ENCODE measurements at places on chromosomes 7 and 10.

- H3K4me3 ChIP-seq, result no peak overlapping the region
- no peak for DNase-seq
- no peaks in the 10 kb centered on the region for H3K27me3 ChIP-seq
- H3K4me1 ChIP-seq, result no peaks in the 10 kb centered on the region
Observed at GRCh38 chr10:33749067-33749735, 414.7 kb upstream of the NRP1 start.

DNA sequence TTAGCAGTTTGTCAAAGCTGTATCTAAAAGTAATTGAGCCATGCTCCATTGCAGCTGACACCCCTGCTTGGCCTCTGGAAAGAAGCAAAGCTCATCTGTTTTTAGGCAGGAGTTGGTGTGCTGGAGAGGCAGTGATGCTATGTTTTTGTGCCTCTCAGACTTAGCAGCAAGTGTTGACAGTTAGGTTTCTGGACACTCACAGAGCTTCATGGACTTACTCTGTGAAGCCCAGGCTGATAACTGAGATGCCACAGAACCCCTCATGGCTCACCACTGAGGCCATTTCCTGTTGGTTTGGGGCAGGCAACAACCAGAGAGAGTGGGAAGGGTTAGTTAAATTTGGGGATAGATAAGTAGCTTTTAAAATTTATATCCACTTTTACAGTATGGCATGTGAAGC is 59.8 kb downstream of the BTAF1 start:
- H3K36me3 ChIP-seq, result peaks cover 27% of the 10 kb centered on the region
- DNase-seq, result no peak
- no peak overlapping the region for H3K27ac ChIP-seq
- H3K4me1 ChIP-seq, result no peaks in the 10 kb centered on the region
- no peaks in the 10 kb centered on the region for H3K27me3 ChIP-seq

- H3K4me1 ChIP-seq, result no peaks in the 10 kb centered on the region
- no peak for DNase-seq
- H3K4me3 ChIP-seq, result no peak overlapping the region
- no peaks in the 10 kb centered on the region for H3K36me3 ChIP-seq
- H3K27me3 ChIP-seq, result no peaks in the 10 kb centered on the region
Observed at GRCh38 chr7:79741684-79742083, 288.2 kb upstream of the MAGI2 start.

GRCh38 chr7:99139036-99139435 is 4.9 kb downstream of the SMURF1 start:
- peaks cover 6% of the 10 kb centered on the region for H3K36me3 ChIP-seq
- no peak for DNase-seq
- peaks cover 84% of the 10 kb centered on the region for H3K4me1 ChIP-seq
- H3K27me3 ChIP-seq, result no peaks in the 10 kb centered on the region

GRCh38 chr7:131329176-131329570 is 1.5 kb downstream of the MKLN1 start:
- H3K36me3 ChIP-seq, result peaks cover 25% of the 10 kb centered on the region
- H3K27me3 ChIP-seq, result no peaks in the 10 kb centered on the region
- no peak for DNase-seq
- H3K27ac ChIP-seq, result peak overlapping the region; percentile 79
- H3K4me3 ChIP-seq, result peak overlapping the region; percentile 88

- DNase-seq, result no peak
- no peak overlapping the region for H3K27ac ChIP-seq
- no peaks in the 10 kb centered on the region for H3K27me3 ChIP-seq
Observed at GRCh38 chr7:569071-569855, 49.6 kb upstream of the PDGFA start.

DNA sequence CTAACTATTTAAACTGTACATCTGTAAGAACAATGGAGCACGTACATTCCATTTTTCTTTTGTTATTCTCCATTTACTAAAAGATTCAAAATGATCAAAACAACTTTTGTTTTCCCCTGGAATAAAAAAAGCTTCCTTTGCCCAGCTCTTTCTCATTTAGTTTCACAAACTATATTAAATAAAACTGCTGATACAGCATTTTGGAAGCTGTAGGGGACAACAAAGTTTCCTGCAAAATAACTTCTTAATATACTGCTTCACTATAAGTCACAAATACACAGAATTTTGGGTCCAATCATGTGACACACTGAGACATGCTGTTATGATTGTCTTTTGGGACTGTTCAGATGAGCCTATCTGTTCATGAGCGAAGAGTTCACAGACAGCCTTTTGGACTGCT is 222.4 kb downstream of the ADAM12 start:
- H3K27ac ChIP-seq, result no peak overlapping the region
- no peak overlapping the region for H3K4me3 ChIP-seq
- H3K36me3 ChIP-seq, result no peaks in the 10 kb centered on the region
- H3K27me3 ChIP-seq, result no peaks in the 10 kb centered on the region

GRCh38 chr10:11631890-11632587 is 20.6 kb upstream of the USP6NL start:
- no peaks in the 10 kb centered on the region for H3K36me3 ChIP-seq
- DNase-seq, result no peak
- peak overlapping the region; percentile 42 for H3K4me3 ChIP-seq
- H3K27me3 ChIP-seq, result no peaks in the 10 kb centered on the region
- no peak overlapping the region for H3K27ac ChIP-seq
- peaks cover 20% of the 10 kb centered on the region for H3K4me1 ChIP-seq

DNA sequence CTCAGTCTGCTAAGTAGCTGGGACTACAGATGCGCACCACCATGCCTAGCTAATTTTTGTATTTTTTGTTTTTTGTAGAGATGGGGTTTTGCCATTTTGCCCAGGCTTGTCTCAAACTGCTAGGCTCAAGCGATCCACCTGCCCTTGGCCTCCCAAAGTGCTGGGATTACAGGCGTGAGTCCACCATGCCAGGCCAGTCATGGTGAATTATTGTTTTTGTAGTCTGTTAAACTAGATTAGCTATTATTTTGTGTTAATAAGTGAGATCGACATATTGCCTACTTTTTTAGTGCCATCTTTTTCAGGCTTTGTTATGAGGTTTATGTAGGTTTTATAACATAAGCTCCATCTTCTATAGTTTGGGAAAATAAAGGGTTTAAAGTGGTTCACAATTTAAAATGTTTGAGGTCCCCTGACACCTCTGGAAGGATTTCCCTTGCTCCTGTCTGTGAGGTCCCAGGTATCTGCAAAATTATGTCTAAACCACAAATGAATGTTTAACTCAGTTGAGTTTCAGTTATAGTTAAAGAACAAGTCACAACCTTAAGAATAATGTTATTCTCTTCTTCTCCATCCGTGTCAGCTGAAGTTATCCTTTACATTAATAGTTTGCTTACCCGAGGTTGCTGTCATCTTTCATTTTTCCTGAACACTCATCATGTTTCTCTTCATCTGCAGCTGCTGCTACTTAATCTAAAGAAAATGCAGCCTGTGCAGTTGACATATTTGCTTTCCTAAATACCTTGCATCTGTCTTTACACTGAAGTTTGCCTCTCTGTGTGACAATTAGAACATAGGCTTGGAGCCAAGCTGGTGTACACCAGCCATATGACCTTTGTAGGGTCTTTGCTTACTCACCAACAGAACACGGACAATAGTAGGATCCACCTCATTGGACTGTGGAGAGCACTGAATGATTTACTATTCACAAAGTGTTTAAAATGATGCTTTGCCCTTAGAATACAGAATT is 8.9 kb upstream of the VSTM4 start:
- no peaks in the 10 kb centered on the region for H3K36me3 ChIP-seq
- DNase-seq, result no peak
- H3K4me3 ChIP-seq, result no peak overlapping the region
- no peak overlapping the region for H3K27ac ChIP-seq

- no peak overlapping the region for H3K4me3 ChIP-seq
- H3K4me1 ChIP-seq, result no peaks in the 10 kb centered on the region
- H3K27me3 ChIP-seq, result no peaks in the 10 kb centered on the region
- H3K36me3 ChIP-seq, result no peaks in the 10 kb centered on the region
- no peak for DNase-seq
Observed at GRCh38 chr10:17025444-17026295, 103.9 kb downstream of the CUBN start.

DNA sequence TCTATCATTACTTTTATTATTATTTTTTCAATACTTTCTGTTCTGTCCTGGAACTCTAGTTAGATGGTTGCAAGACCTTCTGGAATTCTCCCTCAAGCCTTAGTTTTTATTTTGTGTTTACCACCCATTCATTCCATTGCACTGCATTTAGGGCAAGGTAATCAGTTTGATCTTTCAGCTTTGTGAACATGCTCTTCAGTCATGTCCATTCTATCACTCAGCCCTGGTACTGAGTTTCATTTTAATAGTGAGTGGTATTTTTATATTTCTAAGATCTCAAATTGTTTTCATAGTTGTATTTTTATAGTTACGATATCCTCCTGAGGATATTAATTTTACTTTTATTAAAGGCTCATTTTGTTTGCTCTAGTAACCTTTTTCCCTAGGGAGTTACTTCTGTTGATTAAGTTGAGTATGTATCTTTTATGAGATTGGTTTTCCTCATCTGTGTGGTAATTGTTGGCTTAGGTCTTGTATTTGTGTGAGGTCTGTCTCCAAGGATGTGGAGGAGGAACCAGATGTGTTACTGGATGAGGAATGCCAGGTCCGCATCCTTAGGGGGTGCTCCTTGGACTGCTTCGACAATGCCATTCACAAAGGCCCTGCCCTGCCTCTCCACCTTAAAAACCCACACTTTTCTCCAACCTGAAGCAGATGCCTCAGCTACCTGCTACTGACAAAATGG is 46.7 kb upstream of the RAB18 start:
- H3K4me3 ChIP-seq, result no peak overlapping the region
- no peaks in the 10 kb centered on the region for H3K27me3 ChIP-seq
- DNase-seq, result no peak
- no peaks in the 10 kb centered on the region for H3K36me3 ChIP-seq

GRCh38 chr7:124027236-124027635 is 5.6 kb downstream of the TMEM229A start:
- H3K4me1 ChIP-seq, result no peaks in the 10 kb centered on the region
- no peak overlapping the region for H3K4me3 ChIP-seq
- H3K36me3 ChIP-seq, result no peaks in the 10 kb centered on the region
- H3K27me3 ChIP-seq, result no peaks in the 10 kb centered on the region
- DNase-seq, result no peak
- no peak overlapping the region for H3K27ac ChIP-seq

GRCh38 chr10:2744547-2745200 is 322.7 kb upstream of the PFKP start:
- no peaks in the 10 kb centered on the region for H3K36me3 ChIP-seq
- no peak overlapping the region for H3K27ac ChIP-seq
- no peak for DNase-seq
- no peak overlapping the region for H3K4me3 ChIP-seq

DNA sequence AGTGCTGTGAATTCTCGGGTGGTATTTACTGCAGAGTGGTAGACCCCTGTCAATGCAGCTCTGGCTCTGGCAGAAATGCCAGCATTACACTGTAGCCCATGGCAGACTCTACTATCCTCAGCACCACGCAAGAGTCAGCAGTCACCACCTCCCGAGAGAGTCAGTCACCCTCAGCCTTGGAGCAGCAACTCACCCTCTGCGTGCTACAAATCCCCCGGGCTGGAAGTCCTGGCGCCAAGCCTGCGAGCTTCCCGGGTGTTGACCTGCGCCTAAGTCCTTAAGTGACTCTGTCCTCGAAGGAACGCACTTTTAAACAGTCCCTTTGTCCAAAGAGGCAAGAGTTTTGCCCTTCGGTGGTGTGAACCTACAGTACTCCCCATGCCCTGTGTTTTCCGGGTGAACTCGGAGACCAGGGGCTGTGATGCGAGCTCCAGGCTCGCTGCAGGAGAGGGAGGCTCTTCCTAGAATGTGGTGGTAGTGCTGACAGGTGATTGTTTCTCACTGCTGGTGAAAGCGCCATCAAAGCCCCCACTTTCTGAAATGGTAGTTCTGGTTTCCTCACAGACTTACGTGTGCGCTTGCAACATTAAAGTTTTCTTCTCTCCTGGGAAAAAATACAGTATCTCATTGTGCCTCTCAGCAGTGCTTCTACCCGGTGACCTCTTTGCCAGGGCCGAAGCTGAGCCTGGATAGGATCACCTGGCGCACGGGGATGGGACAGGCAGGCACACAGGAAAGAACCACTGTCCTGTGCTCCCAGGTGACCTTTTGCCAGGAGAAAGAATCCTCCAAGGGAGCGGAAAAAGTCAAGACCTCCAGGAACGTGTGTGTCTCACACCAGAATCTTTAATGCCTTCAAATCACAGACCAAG is 33.1 kb upstream of the MBL2 start:
- H3K27me3 ChIP-seq, result no peaks in the 10 kb centered on the region
- H3K4me3 ChIP-seq, result no peak overlapping the region
- H3K4me1 ChIP-seq, result no peaks in the 10 kb centered on the region
- no peak for DNase-seq

DNA sequence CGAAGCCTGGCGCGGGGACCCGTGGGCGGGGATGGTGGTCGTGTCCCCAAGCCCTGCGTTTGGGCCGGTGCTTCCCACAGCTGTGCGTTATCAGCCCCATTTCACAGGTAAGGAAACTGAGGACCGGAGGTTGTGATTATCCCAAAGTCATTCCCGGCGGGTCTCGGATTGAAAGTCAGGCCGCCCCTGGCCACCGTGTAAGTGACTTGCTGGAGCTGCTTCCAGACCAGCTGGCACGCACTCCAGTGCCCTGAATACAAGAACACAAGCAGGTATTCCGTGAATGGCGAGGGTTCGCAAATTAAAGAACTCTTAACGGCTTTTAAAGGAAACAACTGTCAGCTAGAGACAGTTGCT is 675 bp upstream of the ATE1 start:
- peaks cover 31% of the 10 kb centered on the region for H3K4me1 ChIP-seq
- H3K27ac ChIP-seq, result peak overlapping the region; percentile 53
- DNase-seq, result peak; percentile 50

DNA sequence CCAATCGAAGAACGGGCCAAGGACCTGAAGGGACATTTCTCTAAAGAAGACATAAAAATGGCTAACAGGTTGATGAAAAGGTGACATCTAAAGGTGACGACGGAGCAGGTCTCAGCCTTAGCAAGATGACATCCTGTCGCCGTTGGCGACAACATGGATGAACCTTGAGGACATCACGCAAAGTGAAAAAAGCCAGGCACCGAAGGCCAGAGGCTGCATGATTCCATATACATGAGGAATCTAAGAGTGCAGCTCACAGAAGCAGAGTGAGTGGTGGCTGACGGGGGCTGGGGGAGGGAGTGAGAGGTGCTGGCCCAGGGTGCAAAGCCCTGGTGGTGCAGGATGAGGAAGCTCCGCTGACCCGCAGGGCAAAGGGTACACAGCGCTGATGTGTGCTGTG is 34.1 kb upstream of the NKX6-2 start:
- no peak for DNase-seq
- H3K27ac ChIP-seq, result peak overlapping the region; percentile 51
- H3K4me1 ChIP-seq, result no peaks in the 10 kb centered on the region
- H3K36me3 ChIP-seq, result no peaks in the 10 kb centered on the region
- no peaks in the 10 kb centered on the region for H3K27me3 ChIP-seq

DNA sequence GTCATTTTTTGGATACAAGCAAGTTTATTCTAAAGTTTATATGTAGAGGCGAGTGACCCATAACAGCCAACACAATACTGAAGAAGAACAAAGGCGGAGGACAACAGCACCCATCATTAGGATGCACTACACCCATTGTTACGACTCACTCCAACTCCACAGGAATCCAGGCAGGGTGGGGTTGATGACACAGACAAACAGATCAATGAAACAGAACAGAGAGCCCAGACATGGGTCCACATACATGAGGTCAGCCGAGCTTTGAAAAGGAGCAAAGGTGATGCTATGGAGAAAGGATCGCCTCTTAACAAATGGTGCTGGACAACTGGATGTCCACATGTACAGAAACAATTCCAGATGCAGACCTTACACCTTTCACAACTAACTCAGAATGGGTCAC is 426.4 kb downstream of the PTPRN2 start:
- H3K27ac ChIP-seq, result no peak overlapping the region
- H3K4me3 ChIP-seq, result no peak overlapping the region
- H3K4me1 ChIP-seq, result no peaks in the 10 kb centered on the region
- H3K27me3 ChIP-seq, result no peaks in the 10 kb centered on the region
- DNase-seq, result no peak

All from Karpas-422 (cell line).